ENCODE measurements at places on chromosomes 5 and 9.

DNA sequence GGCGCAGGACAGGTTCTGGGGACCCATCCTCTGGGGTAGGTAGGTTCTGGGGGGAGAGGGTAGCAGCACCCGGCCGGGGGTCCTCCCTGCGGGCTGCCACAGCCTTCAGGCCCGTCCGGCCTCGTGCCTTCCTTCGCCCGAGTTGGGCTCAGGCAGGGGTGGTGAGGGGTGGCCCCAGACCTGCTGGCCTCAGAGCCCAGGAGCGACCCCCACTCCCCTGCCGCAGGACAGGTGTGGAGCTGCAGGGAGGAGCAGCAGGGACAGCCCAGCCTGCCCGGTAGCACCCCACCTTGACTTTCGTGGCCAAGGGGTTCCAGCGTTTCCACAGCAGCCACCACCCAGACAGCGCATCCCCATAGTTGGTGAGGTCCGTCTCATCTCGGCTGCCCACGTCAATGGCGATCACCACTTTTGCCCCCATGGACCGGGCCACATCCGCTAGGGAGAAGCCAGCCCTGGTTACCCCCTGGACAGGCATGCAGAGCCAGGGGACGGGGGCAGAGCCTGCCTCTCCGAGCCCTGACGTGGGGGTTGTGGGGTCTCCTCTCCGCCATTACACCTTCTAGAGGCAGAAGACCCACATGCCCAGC lies 3.4 kb upstream of the NSMF start:
- DNase-seq: no peak

DNA sequence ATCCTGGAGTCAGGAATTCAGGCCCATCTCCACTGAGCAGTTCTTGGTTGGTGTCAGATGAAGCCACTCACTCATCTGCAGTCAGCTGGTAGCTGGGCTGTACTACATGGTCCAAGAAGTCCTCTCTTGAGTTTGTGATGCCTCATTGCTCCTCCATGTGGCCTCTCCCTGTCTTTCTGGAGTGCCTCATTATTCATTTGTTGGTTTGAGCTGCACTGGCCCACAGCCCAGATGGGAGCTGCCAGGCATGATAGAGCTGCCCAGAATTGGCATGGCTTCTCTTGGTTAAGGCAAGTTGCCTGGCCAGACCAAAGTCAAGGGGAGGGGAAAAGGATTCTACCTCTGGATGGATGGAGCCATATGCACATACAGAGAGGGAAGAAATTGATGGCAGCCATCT lies 8.0 kb downstream of the PTCD2 start:
- no peak for DNase-seq

- DNase-seq: no peak
Observed at GRCh38 chr9:92180669-92181181, 65.5 kb upstream of the SPTLC1 start.

DNA sequence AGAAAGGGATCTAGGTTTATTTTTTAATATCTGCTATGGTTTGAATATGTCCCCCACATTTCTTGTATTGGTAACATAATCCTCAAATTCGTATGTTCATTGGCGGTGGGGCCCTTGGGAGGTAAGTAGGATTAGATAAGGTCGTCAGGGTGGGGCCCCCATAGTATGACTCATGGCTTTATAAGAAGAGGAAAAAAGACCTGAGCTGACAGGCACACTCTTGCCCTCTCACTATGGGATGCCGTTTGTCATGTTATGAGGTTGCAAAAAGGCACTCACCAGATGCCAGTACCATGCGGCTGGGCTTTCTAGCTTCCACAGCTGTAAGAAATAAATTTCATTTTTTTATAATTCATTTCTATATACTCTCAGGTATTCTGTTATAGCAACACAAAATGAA lies 67.3 kb upstream of the SGCD start:
- DNase-seq: no peak

DNA sequence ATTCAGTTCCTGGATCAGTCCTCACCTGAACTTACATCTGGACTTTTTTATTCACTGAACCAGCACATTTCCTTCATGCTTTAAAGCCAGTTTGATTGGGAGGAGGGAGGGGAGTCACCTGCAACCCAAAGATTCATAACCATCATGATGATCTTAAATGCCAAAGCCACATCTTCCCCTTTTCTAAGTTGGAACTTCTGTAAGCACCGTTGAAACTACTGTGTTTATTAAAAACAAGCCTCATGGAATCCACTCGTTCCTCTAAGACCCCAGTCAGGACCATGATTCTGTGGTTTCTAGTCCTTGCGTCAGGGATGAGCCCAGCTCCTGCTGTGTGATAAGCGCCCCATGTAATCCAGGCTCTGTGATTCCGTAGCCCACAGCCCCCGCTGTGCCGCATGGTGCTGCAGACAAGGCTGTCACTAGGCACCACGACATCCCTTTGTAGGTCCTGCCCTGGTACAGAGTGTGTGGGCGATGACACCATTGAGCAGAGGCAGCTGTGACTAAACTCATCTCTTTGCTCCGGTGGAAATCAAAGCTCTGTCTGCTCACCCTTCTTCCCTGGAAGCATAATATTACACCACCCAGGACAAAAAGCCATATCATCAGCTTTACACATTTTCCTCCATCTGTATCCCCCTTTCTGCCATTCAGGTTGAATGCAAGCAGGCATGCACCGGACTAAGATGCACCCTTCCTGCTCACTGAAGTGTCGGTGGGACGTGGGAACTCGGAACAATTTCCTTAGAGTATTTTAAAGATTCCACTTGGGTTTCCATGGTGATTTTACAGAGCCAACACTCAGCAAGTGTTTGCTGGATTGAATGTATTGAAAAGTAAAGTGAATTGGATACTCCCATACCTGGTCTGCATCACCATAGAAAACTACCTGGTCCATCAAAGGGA lies 132.0 kb upstream of the FSTL4 start:
- DNase-seq: no peak

GRCh38 chr9:136542241-136543040 lies 3.4 kb downstream of the NOTCH1 start:
- no peak for DNase-seq

DNA sequence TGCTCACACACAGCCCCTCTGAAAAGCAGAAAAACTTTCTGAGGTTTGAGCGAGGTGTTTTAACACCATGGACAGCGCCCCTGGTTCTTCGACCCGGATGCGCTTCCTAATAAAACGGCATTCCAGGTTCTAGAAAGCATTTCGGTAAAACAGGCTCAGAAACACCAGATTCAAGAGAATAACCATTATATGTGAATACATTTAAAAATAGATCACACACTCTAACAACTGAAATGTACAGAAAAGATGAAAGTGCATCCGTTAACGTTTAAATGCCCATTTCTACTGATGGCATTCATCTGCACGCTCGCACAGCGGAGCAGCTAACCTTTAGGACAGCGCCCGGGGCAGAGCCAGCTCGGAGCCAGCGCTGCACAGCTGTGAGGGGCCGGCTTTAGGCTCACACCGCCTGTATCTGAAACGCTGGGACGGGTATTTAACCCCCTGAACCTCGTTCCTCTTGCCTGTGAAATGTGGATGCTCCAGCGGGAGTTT lies 26.3 kb upstream of the TENT4A start:
- no peak for DNase-seq

DNA sequence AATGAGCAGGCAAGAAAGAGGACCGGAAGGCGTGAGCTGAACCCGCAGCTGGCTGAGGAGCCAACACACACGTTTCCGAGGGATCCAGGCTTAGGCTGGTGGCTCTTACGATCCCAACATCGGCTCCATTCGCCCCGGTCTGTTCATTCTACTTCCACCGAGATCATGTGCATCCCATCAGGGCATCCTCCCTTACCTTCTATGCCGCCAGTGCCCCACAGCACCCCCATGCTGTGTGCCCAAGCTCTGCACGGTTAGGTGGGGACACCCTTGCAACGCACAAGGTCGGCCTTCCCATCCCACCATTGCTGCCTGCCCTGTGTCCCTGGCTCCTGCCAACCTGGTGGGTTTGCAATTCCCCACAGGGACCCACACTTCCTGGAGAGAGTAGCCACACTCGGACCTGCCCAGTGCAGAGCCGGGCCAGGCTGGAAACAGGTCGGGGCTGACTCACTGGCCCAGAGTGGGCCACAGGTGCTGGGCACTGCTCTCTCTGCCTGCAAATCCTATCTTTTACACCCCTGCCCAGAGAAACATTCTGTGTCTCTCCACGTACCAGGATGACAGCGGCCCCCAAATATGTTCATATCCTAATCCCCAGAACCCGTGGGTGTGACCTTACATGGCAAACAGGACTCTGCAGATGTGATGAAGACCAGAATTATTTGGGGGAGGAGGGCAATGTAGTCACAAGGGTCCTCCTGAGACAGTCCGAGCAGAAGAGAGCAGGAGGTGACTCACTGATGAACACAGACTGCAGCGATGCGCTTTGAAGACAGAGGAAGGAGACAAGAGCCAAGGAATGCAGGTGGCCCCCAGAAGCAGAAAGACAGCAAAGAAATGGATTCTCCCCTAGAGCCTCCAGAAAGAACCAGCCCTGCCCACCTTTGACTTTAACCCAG lies 182.2 kb downstream of the AUH start:
- DNase-seq: no peak

DNA sequence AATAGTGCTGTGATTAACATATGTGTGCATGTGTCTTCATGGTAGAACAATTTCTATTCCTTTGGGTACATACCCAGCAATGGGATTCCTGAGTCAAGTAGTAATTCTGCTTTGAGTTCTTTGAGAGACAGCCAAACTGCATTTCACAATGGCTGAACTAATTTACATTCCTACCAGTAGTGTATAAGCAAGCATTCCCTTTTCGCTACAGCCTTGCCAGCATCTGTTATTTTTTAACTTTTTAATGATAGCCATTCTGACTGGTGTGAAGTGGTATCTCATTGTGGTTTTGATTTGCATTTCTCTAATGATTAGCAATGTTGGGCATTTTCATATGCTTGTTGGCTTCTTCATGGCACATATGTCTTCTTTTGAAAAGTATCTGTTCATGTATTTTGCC lies 308.5 kb downstream of the ARRDC3 start:
- no peak for DNase-seq

GRCh38 chr5:129836321-129836720 lies 67.9 kb upstream of the CHSY3 start:
- no peak for DNase-seq

DNA sequence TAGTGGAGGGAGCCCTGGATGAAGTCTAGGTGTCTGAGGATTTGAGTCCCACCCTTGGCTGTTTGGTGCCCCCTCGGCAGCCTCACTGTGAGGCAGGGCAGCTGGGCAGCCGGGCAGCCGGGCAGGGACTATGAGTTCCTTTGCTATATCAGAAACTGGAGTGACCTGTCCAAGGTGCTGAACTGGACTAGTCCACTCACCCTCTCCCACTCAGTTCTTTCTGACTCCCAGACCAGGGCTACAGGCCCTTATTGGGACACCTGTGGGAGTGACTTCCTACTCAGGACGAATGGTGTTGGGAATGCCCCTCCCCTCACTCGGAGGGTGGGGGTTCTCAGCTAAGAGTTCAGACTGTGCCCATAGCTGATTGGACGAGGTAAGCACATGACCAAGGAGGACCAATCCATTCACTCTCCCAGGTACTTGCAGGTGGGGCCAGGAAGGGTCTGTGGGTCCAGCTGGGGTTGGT lies 34.1 kb upstream of the RAPGEF1 start:
- peak; percentile 51 for DNase-seq

DNA sequence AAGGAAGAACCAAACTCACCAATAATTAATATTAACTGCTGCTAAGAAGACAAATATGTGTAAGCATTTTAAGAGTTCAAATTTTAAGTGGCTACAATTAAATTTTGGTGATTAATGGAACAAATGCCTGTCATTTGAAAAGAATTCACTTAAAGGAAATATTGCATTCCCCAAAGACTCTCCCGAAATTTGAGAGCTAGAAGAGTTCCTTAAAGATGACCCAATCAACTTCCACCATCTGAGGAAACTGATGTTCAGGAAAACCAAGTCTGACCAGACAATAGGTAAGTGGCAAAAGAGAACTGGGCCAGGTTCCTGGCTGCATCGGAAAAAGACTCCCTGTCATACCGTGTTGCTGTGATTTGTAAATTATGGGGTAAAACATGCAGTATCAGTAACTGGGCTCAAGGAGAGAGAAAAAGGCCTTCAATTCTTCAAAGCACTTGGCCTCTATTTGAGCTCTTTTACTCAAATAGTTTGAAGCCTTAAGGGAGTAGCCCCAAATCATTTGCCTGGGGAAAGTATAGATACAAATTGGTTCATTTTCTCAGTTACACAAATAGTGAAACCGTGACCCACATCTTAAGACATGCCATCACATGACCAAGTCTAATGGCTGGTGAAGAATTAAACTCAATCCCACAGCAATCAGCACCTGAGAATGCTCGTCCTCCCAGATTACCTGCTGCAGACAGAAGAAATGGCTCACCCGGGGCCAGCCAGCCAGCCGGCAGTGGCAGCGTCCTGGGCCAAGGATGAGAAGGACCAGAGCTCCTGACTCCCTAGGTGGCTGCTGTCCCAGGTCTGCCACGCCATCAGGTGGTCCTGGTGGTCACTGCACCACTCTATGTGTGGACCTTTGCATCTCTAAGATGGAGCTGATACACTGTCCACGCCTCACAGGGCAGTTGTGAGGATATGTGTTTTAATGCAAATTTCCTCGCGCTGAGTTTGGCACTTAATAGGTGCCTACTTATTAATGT lies 162.9 kb downstream of the TTLL11 start:
- DNase-seq: no peak

- DNase-seq: no peak
Observed at GRCh38 chr5:128053291-128053954, 30.1 kb upstream of the SLC12A2 start.

DNA sequence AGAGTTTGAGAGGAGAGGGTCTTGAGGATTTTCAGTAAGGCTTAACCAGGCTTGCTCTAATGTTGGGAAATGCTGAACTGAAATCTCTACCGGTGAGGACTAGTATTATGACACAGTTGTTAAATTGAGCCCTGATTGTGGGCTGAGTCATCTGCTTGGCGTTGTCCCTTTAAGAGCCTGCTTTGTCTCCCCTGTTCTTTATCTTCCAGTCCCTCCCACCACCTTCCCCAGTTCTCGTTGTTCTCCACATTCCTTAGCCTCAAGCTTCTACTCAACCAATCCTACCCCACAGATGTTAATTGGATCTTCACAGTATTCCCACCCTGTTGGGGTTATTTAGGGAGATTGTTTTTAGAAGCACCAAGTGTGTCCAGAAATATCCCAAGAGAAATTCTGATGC lies 57.6 kb downstream of the ANKRD55 start:
- DNase-seq: no peak

DNA sequence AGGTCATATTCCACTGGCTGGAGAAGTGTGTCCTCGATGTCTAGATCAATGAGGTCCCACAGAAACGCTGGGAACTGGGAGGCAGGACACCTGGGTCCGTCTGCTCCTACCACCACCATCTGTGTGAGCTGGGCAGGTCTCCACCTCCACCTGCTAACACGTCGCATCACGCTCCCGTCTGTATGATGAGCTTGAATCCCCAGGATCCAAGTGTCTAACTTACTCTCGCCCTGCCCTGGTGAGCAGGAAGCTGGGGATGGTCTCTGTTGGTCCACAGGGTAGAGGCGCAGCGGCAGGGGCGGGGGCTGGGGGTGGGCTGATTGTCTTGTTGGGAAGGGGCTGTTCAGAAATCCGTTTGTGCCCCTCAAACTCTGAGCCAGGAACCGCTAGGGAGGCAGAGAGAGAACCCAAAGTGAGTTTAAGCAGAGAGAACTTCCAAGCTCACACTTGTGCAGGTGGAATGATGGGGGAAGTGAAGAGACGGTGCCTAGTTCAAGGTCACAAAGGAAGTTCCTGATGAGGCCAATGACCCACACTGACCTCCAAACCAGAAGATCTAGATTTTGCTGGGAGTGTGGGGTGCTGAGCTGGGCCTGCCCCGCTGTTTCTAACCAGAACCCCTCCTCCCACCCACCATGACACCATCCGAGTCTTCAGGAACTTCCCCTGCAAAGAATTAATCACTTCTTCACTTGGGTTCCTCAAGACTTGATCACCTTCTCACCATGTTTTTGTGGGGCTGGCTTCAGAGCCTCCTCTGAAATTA lies 21.1 kb downstream of the ORM2 start:
- DNase-seq: no peak

All from CD4-positive, alpha-beta T cell (primary cell).